ENCODE measurements at places on chromosomes 2 and 18.

DNA sequence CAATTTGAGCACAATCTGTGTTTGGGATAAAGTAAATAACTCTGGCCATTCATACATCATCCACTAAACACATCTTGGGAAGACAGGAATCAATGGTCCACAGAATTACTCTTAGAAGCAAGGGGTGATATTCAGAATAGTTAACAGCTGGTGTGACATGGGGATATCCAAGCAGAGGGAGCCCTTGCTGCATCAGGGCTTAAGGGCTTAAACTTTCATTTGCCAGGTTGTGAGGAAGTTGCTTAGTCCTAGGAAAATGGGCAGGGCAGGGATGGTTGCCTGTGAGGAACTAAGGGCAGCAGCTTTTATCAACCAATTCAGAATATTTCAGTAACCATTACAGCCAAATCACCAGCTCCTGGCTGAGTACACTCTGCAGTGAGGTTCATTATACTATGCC lies 2.0 kb upstream of the ITGA6 start:
- no peak for DNase-seq

GRCh38 chr2:236286873-236287545 lies 22.8 kb upstream of the ASB18 start:
- DNase-seq, result no peak

DNA sequence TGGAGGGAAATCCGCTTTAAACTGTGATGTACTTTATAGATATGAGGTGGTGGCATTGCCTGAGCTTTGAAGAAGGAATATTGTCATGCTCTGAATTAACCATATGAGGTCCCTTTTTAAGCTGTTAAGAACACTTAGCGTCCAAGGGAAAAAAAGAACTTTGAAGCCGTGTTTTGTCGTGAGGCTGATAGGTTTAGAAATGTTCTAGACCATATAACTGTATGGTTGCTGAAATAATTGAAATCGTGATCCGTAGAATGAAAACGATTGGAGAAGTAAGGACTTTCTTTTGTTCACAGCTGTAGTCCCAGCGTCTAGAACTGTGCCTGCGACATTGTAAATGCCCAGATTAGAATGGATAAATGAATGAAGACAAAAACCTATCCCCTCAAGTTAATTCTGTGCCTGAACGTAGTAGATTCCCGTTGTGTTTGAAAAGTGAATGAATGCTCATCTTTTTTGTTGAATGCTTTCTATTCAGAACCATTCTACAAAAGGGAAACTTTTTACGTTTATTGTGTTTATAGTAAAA lies 1.5 kb downstream of the SMCHD1 start:
- DNase-seq, result no peak

- no peak for DNase-seq
These were observed 118.9 kb downstream of the ZNF236 start for GRCh38 chr18:76941284-76941683.

- no peak for DNase-seq
These were observed 47.0 kb downstream of the CYP27C1 start for GRCh38 chr2:127173057-127173456.

GRCh38 chr18:61894751-61895524 lies 2.1 kb upstream of the RNF152 start:
- no peak for DNase-seq

- DNase-seq, result no peak
These were observed 55.6 kb downstream of the MTX2 start for GRCh38 chr2:176324862-176325261.

- DNase-seq, result peak; percentile 4
These were observed 90.2 kb upstream of the SCG2 start for GRCh38 chr2:223692191-223692947.

DNA sequence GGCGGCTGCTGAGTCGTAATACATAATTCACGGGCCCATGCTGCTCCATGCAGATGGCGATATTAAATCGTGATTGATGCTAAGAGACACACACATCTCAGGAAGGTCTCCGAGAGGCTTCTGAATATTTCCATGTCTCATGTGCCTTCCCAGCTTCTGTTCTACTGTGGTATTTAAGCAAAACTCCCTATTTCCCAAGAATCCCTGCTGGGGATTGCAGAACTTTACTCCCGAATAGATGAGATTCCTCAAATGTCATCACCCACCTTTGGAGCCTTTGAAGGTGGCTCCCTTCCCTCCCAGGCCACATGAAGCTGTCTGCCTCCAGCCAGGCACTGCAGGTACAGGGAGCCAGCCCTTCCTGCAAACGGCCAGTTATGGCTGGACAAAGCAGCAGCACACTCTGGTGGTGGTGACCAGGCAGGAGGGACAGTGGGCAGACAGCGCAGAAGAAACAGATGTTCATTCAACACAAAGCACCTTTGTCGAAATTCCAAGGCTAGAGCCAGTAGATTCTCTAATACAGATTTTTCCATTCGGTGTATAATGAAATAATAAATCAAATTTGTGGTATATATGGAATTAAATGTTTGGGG lies 14.1 kb downstream of the NRP2 start:
- peak; percentile 56 for DNase-seq

DNA sequence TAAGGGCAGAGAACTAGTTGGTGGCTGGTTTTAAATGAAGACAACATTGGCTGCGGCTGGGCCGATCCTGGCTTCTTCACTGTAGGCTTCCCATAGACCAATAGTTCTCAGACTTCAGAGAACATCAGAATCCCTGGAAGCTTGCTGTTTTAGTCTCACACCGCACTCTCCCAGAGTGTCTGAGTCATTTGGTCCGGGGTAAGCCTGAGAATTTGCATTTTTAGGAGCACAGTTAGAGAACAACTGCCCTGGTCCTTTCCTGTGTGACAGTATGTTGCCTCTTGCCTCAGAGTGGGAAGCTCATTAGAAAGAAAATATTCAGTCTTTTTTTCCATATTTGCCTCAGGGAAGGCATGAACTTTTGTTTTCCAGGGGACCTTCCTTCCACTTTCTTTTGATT lies 137.1 kb upstream of the GAREM1 start:
- no peak for DNase-seq

- no peak for DNase-seq
These were observed 20.9 kb downstream of the MARCHF4 start for GRCh38 chr2:216351172-216351925.

DNA sequence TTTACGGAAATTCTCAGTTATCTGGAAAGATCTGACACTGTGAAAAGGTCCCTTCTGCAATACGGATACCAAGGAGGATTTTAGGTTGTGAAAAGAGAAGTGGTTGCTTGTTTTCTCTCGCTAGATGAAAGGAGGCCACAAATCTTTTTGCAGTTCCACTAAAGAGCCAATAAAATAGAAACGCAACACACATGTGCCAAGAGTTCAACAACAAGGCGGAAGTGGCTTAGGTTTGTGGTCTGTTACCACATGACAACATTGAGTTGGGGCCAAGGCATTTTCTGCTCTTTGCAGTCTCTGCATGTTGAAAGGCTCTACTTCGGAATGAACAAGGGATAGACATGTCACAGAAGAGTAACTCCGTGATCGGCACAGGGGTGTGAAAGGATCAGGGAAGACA lies 115.7 kb upstream of the OSR1 start:
- peak; percentile 7 for DNase-seq

GRCh38 chr18:44729631-44730101 lies 49.0 kb downstream of the SETBP1 start:
- DNase-seq, result no peak

GRCh38 chr2:205321231-205321630 lies 361.1 kb upstream of the NRP2 start:
- no peak for DNase-seq

- no peak for DNase-seq
These were observed 12.0 kb upstream of the SERTAD2 start for GRCh38 chr2:64665709-64666108.

DNA sequence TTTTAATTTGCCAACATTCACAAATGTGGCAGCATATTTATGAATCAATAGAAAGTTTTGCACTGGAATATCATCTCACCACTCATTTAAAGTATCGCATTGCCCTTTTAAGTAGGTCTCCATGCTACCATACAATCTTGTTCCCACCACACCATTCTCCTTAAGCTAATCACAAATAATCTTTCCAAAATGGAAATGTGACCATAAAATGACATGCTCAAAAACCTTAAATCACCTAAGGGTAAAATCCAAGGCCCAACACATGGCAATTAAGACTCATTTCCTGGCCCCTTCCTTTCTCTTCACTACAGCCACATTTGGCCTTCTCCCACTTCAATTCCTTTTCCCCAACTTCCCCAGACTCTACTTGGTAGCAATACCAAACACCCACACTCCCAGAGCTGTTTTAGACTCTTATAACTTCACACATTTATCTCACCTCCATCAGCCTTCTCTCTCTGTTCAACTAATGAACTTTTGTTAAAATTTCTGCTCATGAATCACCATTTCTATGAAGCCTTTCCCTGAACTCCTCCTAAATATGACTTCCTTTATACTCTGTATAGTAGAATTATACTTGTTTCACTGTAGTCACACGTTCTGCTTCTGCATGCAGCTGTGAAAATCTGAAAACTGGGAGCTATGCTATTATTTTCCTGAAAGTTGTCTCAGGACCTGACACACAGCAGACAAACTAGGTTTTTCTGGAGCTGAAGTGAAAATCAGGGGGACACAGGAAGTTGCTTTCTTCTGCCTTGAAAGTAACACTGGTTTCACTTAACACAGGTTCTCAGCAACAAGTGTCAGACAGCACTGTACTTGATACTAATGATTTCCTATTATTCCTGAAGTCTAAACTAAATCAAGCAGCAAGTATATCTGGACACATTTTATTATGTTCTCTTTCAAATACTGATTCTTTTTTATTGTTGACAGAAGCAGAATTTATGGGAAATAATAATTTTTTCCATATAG lies 303.9 kb downstream of the ZEB2 start:
- DNase-seq, result no peak

DNA sequence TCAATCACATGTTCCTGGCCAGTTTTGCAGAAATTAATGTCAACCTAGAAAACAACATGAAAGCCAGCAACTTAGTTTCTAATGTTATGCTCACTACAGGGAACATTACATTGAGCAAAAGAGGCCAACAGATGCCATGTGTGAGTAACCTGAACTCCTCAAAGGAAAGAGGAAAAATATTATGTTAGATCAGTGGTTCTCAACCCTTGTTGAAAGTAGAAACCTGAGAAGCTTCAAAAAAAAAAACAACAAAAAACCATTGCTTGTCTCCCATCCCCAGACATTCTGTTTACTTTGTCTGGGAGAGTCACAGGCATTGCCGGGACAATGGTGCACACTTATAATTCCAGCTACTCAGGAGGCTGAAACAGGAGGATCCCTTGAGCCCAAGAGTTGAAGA lies 57.7 kb downstream of the METTL4 start:
- DNase-seq, result no peak

DNA sequence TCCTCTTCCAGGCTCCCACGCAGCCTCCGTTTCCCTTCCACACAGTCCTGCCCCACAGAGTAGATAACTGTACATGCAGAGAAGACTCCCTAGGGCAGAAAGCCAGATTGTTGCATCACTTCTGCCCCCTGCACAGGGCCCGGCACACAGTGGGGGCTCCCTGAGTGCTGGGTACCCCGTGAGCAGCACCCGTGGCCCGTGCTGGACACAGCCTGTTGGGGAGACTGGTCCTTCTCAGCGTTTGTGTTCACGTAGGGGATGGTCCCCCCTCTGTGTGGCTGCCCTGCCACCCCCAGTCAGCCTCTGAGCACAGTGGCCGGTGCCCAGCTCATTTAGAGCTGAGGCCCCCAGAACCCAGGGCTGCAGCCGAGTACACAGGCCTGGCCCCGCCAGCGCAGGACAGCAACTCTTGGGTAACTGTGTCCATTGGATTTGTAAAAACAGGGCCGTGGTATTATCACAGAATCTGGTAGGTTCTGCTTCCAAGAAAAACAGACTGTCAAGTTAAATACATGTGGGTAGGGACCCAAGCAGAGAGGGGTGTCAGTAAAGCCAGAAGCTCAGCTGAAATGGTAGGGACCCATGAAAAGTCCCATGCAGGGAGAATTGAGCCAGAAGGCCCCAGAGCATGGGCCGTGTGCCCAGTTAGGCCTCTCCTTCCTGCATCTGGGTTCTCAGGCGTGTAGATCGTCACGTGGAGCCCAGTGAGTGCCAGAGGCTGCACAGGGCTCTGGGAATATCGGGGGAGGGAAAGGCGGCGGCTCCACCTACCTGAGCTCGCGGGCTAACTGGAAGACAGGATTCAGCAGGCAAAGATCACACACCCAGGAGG lies 257.3 kb downstream of the ATAD2B start:
- DNase-seq, result peak; percentile 17

- no peak for DNase-seq
These were observed 157.8 kb downstream of the C1D start for GRCh38 chr2:67904966-67905365.

GRCh38 chr2:64502860-64503259 lies 21.3 kb upstream of the AFTPH start:
- DNase-seq, result no peak

GRCh38 chr2:118321432-118322105 lies 233.3 kb downstream of the INSIG2 start:
- no peak for DNase-seq

DNA sequence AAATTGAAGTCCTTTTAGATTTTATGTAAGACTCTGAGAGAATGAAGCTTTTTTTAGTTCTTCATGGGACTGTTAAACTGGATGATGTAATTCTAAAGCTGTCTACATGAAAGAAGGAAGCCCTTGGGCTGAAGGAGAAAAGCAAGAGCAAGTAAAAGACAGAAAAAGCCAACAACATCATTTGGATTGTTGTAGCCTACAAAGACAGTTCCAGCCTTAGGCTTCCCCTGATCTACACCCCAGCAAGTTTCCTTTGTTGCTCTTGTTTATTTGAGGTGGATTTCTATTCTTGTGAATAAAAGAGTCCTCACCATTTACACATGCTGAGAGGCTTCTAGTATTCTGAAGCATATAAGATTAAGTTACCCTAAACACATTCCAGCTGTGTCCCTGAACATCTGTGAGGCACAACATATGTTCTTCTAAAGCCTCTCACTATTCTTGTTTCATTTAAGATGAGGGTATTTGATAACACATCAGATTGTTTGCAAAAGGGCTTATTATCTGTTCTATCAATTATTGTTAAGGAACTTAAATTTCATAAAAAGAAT lies 377.8 kb downstream of the LNPK start:
- no peak for DNase-seq

DNA sequence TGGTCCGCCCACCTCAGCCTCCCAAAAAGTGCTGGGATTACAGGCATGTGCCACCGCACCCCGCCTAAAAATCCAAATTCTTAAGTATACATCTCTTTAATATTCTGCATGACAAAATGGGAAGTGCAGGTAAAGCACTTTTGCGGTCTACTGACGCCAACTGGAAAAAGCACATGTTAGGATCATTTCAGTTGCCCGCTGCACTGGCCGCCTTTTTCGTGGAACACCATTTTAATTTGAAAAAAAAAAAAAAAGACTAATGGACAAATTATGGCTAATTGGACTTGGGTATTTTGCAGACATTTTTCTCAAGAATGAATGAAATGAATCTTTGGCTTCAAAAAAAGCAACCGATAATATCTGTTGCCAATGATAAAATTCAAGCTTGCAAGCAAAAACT lies 129.3 kb upstream of the GPC1 start:
- DNase-seq, result no peak

DNA sequence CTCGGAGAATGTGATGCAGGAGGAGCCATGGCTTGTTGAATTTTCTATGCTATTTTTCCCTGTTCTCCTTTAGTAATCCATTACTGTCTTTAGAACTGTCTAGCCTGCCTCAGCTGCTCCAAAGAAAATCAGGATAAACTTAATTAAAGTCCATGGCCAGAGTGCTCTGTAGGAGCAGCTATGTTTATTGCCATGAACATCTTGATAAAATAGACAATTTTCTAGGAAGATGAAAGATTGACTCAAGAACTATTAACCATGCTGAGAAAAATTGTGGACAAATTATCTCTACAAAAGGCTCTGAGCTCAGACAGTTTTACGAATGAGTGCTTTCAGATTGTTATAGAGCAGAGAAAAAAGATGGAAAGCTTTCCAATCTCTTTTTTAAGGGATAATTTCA lies 193.0 kb downstream of the TTC32 start:
- no peak for DNase-seq

- DNase-seq, result no peak
These were observed 585 bp downstream of the ABCA12 start for GRCh38 chr2:215137741-215138340.
